ENCODE measurements at places on chromosomes 6 and 20. TPM values are rescaled to one million over a fixed set of nuclear protein-coding genes. Genes with fewer than 3 reads are reported as not detected.

The CDYL gene
- 27.7 TPM for polyA plus RNA-seq

The NKX2-4 gene
- not detected for polyA plus RNA-seq

The WFDC10B gene
- not detected for polyA plus RNA-seq

The CLIC5 gene
- polyA plus RNA-seq: 259 TPM

The MYL9 gene
- polyA plus RNA-seq: 260 TPM

The DZANK1 gene
- polyA plus RNA-seq: 7.8 TPM

The TMEM244 gene
- not detected for polyA plus RNA-seq

The CHD6 gene
- 42.6 TPM for polyA plus RNA-seq

The AGPAT4 gene
- 22.5 TPM for polyA plus RNA-seq

The COL9A1 gene
- 34.3 TPM for polyA plus RNA-seq

The MTCH1 gene
- polyA plus RNA-seq: 156 TPM

The RNF5 gene
- polyA plus RNA-seq: 107 TPM

The C20orf141 gene
- polyA plus RNA-seq: not detected

The SLC22A7 gene
- polyA plus RNA-seq: 2.5 TPM

The TAGAP gene
- 0.65 TPM for polyA plus RNA-seq

The SERINC3 gene
- polyA plus RNA-seq: 75.3 TPM
